ENCODE measurements at places on chromosomes 2 and 18.
A peak's percentile ranks its signal among the peaks of the same experiment; 100 is the strongest.

DNA sequence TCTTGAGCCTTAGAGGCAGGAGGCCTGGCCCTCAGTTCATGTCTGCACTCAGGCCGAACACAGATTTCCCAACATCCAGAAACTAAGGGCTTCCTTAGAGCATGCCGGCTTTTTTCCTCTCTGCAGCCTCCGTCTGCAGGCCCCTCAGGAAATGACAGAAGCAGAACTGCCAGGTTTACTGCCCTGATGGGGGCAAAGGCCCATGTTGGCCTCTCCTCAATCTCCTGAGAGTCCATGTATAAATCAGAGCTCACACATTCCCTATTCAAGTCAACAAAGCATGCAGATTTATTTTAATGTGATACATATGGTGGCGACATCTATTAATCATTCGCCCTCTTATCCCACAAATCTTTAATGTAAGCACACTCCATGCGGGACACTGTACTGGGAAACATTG, 475.6 kb upstream of the HS6ST1 start:
- DNase-seq: no peak

DNA sequence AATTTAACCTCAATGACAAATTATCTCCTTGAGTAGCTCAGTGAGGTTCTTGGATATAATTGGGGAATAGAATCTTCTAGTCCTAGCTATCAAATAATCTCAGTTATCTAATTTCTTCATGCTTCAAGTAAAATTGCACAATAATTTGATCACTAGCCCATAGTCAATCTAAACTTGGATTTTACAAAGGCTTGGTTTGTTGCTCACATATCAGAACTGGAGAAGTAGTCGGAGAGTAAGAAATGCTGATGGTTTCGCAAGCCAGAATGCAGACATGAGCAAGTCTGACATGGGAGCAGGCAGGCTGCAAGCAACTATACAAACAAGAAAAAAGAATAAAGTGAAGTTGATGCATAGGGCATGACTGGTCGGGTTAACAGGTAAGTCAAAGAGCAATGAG, 11.7 kb upstream of the PDE11A start:
- peak; percentile 13 for DNase-seq

GRCh38 chr2:145874466-145874865, 1354.5 kb upstream of the ZEB2 start:
- peak; percentile 32 for DNase-seq

DNA sequence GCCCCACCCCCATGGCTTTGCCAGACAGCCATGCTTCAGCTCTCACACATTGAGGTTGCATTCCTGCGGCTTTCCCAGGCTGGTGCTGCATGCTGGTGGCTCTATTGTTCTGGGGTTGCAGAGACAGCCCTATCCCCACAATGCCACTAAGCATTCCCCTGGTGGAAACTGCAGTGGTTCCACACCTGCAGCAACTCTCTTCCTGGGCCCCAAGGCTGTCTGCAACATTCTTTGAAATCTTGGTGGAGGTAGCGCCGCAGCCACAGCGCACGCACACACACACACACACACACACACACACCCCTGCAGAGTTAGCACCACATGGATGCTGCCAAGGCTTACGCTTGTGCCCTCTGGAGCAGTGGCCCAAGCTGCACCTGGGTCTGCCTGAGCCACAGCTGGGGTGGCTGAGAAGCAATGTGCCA, 21.4 kb downstream of the SFXN5 start:
- DNase-seq: no peak

DNA sequence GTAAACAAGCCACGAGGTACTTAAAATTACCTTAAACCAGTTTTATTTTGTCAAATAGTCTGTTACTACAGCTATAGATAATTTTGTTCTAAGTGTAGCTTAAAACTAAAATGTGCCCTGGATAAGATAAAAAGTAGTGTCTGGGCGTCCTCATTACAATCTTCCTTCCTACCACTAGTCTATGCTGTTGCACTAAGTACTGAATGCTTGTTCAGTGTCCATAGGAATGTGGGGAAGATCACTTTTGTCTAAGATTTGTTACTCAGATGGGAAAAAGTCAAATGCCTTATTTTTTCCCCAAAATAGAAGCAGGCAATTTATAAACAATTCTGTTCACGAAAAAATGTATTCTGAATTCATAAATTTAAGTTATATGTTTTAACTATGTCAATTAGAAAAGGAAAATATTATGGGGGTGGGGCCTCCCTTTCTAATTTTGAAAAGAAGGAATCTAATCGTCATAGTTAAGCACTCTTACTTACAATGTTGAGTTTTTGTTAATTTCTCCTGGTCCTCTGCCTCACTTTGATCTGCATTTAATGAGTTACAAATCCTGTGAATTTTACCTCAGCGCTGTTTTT, 140.4 kb upstream of the VRK2 start:
- DNase-seq: peak; percentile 68

GRCh38 chr2:100969998-100970397, 32.1 kb upstream of the RPL31 start:
- DNase-seq: no peak

GRCh38 chr2:174597345-174598047, at the start of gene WIPF1:
TSS of gene WIPF1 (minus strand) at chr2:174597804. CDS start at chr2:174585573, 12,231 bp downstream.
- DNase-seq: peak; percentile 65

GRCh38 chr2:128501700-128502099, 183.0 kb upstream of the HS6ST1 start:
- DNase-seq: no peak

GRCh38 chr18:45282101-45282812, 333.0 kb upstream of the SLC14A2 start:
- DNase-seq: no peak

DNA sequence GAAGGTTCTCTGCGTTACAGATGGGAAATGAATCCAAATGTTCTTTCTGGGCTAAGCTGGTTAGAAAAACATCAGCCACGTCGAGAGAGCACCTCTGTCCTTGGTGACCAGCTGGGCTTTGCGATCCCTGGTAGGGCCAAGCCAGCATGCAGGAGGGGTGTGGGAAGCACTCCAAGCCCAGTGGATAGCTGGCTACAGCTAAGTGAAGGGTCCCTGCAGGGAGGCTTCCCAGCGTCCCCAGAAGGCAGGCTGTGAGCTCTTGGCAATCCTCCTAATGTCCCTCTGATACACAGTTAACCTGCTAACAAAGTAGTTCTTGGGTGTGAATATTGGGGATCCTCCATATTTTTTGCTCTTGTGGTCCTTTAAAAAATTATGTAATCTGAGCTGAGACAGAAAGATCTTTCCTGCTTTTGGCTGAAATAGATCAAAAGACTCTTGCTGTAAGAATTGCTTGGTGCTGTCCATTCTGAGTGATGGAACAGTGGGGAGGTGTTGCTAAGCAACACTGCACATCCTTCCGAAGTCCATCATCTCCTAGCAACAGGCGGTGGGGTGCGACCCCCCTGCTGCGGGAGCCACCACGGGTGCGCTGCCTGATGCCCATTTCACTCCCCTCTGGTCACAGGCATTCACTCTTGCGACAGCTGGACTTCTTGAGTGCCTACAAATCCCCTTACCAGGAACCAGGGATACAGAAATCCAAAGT, 88.5 kb upstream of the UXS1 start:
- no peak for DNase-seq

Measured in AG10803 (cell line).